NCI-H1930 (cell line): ENCODE measurements at places on chromosomes 2 and 18.

- DNase-seq = no peak
These were observed 343.1 kb downstream of the CYRIA start for GRCh38 chr2:16322308-16323125.

- no peak for DNase-seq
These were observed 480.0 kb downstream of the RIT2 start for GRCh38 chr18:42635378-42636048.

DNA sequence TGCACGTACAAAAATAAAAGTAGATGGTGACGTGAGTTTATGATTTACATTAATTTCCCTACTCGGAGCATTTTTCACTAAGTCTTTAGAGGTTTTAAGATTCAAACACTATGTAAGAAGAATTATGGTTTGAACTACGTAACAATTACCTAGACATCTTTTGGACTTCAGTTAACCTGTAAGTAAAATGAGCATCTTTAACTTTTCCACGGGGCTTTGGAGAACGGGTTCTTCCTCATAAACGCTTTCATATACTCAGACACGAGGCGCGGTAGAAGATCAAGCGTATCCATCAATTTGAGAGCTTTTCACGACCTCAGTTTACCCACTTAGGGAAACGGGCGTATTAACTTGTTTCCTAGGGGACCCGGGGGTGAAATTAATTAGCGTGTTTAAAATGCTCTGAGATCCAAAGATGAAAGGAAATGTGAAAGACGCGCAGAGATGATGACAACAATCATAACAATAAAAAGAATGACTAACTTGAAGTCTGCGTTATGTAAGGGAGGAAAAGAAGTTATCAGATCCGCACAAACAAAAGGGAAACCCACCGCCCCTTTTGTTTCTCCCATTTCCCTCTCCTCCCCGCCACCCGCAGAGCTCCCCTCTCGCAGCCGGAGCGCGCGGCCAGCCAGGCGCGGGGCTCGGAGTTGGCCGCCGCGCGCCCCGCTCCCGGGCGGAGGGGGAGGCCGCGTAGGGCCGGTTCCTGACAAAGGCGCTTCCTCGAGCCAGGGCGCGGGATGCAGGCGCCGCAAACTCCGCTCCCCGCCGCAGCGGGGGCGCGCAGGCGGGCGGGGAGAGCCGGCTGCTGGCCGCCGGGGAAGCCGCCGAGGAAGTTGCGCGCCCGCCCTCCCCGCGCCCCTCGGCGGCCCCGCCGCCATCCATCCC lies 807 bp downstream of the PELI1 start:
- no peak for DNase-seq

DNA sequence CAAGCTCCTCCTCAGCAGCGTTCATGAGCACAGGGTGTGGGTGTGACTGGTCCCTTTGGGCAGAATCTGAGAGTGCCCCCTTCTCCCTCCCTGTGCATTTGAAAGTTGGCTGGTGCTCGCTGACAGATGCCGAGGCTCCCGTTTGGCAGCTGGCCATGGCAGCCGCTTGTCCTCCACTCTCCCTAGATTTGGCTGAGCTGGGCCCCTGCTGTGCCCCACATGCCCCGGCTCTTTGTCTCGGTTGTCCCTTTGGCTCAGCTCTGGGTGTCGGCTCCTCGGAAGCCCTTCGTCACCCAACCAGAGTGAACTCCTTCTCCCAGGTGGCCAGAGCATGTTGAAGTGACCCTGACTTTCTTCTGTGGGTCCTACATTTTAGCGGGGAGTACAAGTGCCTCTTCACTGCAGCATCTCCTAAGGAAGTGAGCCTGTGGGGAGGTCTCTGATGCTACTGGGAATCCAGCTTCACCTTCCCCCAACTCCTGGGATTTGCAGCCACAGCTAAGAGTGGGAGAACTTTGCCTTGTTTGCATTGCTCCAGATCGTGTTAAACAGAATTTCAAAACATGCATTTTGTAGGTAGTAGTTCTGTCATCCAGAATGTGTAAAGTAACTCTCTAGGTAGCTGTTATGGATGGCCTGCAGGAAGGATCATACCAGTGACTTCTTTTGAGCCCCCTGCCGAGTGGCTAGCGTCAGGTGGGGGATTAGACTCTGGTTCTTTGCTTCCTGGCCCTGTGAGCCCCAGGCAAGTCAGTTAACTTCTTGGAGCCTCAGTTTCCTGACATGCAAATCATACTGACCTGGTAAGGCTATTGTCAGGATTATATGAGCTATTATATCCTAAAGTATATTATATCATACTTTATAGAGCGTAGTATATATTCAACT lies 24.2 kb downstream of the HPCAL1 start:
- no peak for DNase-seq

GRCh38 chr2:28193630-28194403 lies 198.8 kb upstream of the FOSL2 start:
- no peak for DNase-seq
